ENCODE measurements at places on chromosomes 16 and 17.

- no peak for DNase-seq
- no peak overlapping the region for H3K4me3 ChIP-seq
- H3K4me1 ChIP-seq = no peaks in the 10 kb centered on the region
- no peaks in the 10 kb centered on the region for H3K36me3 ChIP-seq
- no peak overlapping the region for H3K27ac ChIP-seq
These were observed 163.5 kb upstream of the KIF2B start for GRCh38 chr17:53659181-53659580.

- H3K27ac ChIP-seq = no peak overlapping the region
- no peak overlapping the region for H3K4me3 ChIP-seq
- H3K36me3 ChIP-seq = no peaks in the 10 kb centered on the region
- no peaks in the 10 kb centered on the region for H3K27me3 ChIP-seq
- no peaks in the 10 kb centered on the region for H3K4me1 ChIP-seq
These were observed 5.6 kb downstream of the CASKIN2 start for GRCh38 chr17:75509528-75510258.

GRCh38 chr17:49434821-49435670 is 20.4 kb upstream of the PHB1 start:
- DNase-seq = peak; percentile 62
- peaks cover 29% of the 10 kb centered on the region for H3K4me1 ChIP-seq
- no peak overlapping the region for H3K4me3 ChIP-seq
- no peak overlapping the region for H3K27ac ChIP-seq
- no peaks in the 10 kb centered on the region for H3K27me3 ChIP-seq

GRCh38 chr16:10879681-10880589 is 2.9 kb downstream of the CIITA start:
- DNase-seq = no peak
- H3K4me1 ChIP-seq = peaks cover 5% of the 10 kb centered on the region
- H3K36me3 ChIP-seq = no peaks in the 10 kb centered on the region
- H3K4me3 ChIP-seq = no peak overlapping the region

DNA sequence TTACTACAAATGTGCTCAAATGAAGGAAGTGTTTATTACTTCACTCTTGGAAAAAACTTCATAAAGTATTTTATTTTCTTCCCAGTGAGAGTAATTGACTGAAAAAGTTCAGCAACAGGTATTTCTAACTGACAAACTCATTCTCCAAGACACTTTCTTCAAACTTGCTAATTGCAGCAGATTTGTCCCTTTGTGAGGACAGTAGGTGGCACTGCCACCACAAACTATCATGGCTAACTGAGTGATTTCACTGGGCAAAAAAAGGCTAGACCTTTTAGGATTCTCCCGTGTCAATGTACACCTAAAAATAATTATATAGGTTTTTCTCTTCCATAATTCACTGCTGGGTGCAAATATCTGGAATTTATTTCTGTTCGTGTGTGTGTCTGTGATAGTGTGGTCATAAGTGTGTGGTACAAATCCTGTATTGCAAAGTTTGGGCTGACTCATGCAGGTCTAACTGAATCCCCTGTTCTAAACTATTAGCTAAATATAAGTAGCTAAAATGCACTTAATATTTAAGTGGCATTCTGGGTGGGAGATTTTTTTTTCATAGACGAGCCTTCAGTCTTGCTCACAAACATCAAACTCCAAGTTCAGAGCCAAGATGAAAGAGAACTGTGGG is 3.9 kb downstream of the HS3ST3A1 start:
- peaks cover 19% of the 10 kb centered on the region for H3K4me1 ChIP-seq
- H3K4me3 ChIP-seq = no peak overlapping the region
- no peaks in the 10 kb centered on the region for H3K36me3 ChIP-seq
- H3K27ac ChIP-seq = no peak overlapping the region

DNA sequence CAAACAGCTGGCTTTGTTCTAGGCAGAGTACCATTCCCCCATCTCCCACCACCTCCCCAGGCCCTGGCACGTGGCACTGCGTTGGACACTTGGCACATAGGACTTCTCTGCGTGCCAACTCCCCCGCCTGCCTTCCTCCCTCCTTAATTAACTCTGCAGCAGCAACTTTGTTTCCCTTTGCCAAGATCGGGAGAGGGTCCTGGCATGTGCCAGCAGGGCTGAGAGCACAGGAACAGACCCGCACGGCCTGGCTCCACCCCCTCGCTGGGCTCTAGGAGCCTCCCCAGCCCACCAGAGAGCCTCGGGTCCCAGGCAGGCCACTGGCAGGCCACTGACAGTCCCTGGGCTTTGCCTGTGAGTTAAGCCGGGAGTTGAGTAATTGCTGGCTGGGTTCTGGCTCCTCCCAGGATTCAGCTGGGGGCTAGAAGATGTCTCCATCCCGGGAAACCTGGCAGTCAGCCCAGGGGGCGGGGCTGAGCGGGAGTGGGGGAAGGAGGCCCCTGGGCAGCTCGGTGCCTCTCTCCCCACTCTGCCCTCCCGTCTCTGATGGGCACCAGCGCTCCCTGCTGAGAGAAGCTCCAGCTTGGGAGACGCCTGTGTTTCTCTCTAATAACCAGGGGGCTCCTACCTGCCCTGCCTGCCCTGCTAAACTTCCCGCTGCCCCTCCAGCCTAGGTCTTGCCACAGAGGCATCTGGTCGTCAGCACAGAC is 224.0 kb upstream of the TNRC6C start:
- no peak overlapping the region for H3K4me3 ChIP-seq
- peaks cover 56% of the 10 kb centered on the region for H3K4me1 ChIP-seq
- peaks cover 10% of the 10 kb centered on the region for H3K36me3 ChIP-seq

- no peak overlapping the region for H3K4me3 ChIP-seq
- H3K36me3 ChIP-seq = no peaks in the 10 kb centered on the region
- no peak overlapping the region for H3K27ac ChIP-seq
These were observed 17.3 kb downstream of the MAP2K6 start for GRCh38 chr17:69431835-69432234.

DNA sequence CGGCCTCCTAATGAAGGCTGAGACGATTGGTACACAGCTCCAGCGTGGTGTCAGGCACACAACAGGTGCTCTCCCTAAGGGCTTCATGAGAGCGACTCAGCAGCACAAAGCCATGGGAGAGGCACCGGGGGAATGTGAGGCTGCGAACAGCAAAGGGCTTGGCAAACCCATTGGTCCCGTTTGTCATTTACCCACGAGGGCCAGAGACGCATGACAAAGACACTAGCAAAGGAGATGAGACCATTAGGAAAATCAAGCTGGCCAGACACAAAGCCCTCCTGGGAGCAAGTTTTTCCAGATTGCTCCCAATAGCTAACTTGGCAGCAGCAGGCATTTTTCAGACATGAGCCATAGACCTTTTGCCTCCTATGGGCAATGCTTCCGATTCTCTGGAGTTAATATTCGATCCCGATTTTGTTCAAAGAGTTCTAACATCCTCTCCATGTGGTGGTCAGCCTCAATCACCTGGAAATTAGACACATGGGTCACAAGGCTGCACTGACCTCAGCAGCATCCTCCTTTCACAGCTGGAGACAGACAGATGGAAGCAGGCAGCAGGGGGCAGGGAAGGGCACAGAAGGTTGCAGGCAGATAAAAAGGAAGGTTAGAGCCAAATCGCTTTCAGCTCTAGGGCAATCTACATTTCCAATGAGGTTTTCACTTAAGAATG is 38.2 kb downstream of the TK2 start:
- no peaks in the 10 kb centered on the region for H3K36me3 ChIP-seq
- H3K4me3 ChIP-seq = no peak overlapping the region
- no peak overlapping the region for H3K27ac ChIP-seq

DNA sequence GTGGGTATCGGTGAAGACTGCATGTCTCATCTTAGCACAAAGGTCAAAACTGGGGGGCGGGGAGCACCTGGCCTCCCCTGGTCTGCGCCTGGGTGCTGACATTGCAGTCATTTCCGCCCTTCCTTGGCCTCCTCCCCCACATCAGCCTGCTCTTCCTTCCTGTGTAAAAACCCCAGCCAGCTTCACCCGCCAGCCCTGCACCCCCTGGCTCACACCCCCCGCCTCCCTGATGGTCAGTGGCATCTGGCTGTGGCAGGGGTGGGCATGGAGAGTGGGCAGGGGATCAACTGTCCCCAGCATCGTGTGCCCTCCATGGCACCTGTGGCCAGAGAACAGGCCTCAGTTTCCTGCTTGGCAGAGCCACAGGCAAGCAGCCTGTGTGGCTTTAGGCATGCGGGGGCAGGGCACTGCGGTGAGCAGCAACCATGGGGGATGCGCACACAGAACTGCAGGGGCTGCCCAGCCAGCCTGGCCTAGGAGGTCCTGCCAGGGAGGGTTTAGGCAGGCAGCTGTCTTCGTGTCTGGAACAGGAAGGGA is 26.5 kb upstream of the LASP1NB start:
- DNase-seq = no peak
- H3K27me3 ChIP-seq = no peaks in the 10 kb centered on the region
- H3K36me3 ChIP-seq = no peaks in the 10 kb centered on the region
- peaks cover 41% of the 10 kb centered on the region for H3K4me1 ChIP-seq
- H3K4me3 ChIP-seq = no peak overlapping the region

- H3K4me3 ChIP-seq = no peak overlapping the region
- H3K27ac ChIP-seq = no peak overlapping the region
- no peak for DNase-seq
- H3K36me3 ChIP-seq = no peaks in the 10 kb centered on the region
These were observed 71.6 kb downstream of the ABCC1 start for GRCh38 chr16:16021020-16021419.

- no peak for DNase-seq
- no peaks in the 10 kb centered on the region for H3K36me3 ChIP-seq
- no peak overlapping the region for H3K27ac ChIP-seq
- H3K27me3 ChIP-seq = no peaks in the 10 kb centered on the region
- H3K4me3 ChIP-seq = no peak overlapping the region
- no peaks in the 10 kb centered on the region for H3K4me1 ChIP-seq
These were observed 114.8 kb downstream of the GRIN2A start for GRCh38 chr16:10067406-10067805.

DNA sequence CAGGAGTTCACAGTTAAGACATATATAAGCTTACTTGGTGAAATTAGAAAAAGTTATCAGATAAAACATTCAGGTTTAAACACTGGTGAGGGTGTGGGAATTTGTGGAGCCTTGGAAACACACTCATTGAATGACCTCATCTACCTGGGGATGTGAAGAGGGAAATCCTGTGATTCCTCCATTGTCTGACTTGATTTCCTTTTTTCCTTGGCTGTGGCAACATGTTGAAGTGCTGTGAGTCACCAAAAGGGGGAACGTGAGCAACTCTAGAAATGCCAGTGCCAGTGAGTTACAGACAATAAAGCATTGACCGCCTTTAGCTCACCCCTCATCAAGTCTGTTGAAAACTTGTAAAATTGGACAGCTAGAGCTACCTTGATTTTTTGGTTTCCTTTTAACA is 1.8 kb downstream of the HMOX2 start:
- no peak overlapping the region for H3K27ac ChIP-seq
- H3K36me3 ChIP-seq = no peaks in the 10 kb centered on the region
- DNase-seq = peak; percentile 47
- no peak overlapping the region for H3K4me3 ChIP-seq
- H3K4me1 ChIP-seq = peaks cover 10% of the 10 kb centered on the region

DNA sequence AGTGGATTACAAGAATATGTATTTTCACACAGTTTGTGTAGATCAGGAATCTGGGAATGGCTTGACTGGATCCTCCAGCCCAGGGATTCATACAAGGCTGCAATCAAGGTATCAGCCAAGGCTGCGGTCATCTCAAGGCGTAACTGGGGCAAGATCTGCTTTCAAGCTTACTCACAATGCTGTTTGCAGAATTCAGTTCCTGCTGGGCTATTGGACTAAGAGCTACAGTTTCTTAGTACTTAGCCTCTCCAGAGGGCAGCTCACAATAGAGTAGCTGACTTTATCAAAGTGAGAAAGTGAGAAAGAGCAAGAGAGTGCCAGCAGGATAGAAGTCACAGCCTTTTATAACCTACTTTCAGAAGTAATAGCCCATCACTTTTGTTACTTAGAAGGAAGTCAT is 211.0 kb downstream of the MAP2K6 start:
- H3K4me1 ChIP-seq = no peaks in the 10 kb centered on the region
- no peak overlapping the region for H3K27ac ChIP-seq
- no peaks in the 10 kb centered on the region for H3K36me3 ChIP-seq

- H3K27me3 ChIP-seq = no peaks in the 10 kb centered on the region
- no peak for DNase-seq
- H3K27ac ChIP-seq = no peak overlapping the region
- H3K4me1 ChIP-seq = no peaks in the 10 kb centered on the region
These were observed 25.3 kb upstream of the TRPV3 start for GRCh38 chr17:3582915-3583314.

GRCh38 chr16:79261481-79261940 is 339.0 kb downstream of the MAF start:
- DNase-seq = peak; percentile 79
- H3K27ac ChIP-seq = no peak overlapping the region
- no peaks in the 10 kb centered on the region for H3K36me3 ChIP-seq
- no peaks in the 10 kb centered on the region for H3K4me1 ChIP-seq

DNA sequence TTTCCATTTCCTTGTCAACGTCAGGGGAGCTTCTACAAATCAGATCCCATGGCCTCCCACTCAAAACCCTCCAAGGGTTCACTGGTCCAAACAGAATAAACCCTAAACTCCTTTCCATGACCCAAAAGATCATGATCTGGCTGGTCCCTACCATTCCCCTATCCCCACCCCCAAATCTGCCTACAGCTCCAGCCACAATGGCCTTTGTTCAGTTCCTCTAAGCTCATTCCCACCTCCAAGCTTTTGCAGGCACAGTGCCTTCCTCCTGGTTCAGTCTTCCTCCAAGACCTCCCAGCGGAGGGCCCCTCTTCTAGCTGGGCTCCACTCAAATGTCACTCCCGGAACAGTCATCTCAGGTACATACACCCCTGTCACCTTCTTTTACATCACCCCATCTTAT is 2.0 kb downstream of the GPRC5B start:
- DNase-seq = peak; percentile 81
- H3K27ac ChIP-seq = peak overlapping the region; percentile 41
- H3K4me3 ChIP-seq = peak overlapping the region; percentile 62
- H3K27me3 ChIP-seq = peaks cover 14% of the 10 kb centered on the region
- peaks cover 22% of the 10 kb centered on the region for H3K4me1 ChIP-seq

DNA sequence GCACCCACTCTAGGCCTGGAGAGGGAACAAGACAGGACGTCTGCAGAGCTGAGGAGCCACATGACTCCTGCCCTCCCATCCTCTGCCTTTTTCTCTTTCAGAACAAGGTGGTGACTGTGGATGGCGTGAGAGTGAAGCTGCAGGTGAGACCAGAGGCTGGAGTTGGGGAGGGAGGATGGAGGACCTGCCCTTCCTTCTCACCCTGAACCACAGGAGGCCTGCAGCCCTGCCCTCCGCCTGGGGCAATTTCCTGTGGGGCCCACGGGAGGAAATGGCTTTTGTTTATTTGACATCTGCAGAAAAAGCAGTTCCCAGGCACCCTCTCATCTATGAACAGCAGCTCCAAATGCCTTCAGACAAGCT is 5.1 kb downstream of the RAB37 start:
- no peaks in the 10 kb centered on the region for H3K36me3 ChIP-seq
- H3K27ac ChIP-seq = no peak overlapping the region
- H3K4me1 ChIP-seq = peaks cover 32% of the 10 kb centered on the region
- peaks cover 18% of the 10 kb centered on the region for H3K27me3 ChIP-seq
- no peak overlapping the region for H3K4me3 ChIP-seq
- no peak for DNase-seq

Data from neural progenitor cell (in vitro differentiated cells).